ENCODE measurements at places on chromosomes 3 and 15.

- no peak for DNase-seq
Measured at GRCh38 chr3:70684701-70685100, 372.3 kb upstream of the MDFIC2 start.

- DNase-seq, result no peak
Measured at GRCh38 chr3:198051836-198052235, 91.8 kb downstream of the LMLN start.

GRCh38 chr3:11019116-11019819, 26.7 kb downstream of the SLC6A1 start:
- DNase-seq, result no peak

- no peak for DNase-seq
Measured at GRCh38 chr3:71701251-71701762, 23.9 kb downstream of the EIF4E3 start.

- no peak for DNase-seq
Measured at GRCh38 chr3:3196148-3196861, 16.8 kb upstream of the CRBN start.

GRCh38 chr3:33962396-33962795, 164.0 kb downstream of the PDCD6IP start:
- no peak for DNase-seq

GRCh38 chr3:149495581-149496125, 21.2 kb downstream of the TM4SF4 start:
- DNase-seq, result no peak

DNA sequence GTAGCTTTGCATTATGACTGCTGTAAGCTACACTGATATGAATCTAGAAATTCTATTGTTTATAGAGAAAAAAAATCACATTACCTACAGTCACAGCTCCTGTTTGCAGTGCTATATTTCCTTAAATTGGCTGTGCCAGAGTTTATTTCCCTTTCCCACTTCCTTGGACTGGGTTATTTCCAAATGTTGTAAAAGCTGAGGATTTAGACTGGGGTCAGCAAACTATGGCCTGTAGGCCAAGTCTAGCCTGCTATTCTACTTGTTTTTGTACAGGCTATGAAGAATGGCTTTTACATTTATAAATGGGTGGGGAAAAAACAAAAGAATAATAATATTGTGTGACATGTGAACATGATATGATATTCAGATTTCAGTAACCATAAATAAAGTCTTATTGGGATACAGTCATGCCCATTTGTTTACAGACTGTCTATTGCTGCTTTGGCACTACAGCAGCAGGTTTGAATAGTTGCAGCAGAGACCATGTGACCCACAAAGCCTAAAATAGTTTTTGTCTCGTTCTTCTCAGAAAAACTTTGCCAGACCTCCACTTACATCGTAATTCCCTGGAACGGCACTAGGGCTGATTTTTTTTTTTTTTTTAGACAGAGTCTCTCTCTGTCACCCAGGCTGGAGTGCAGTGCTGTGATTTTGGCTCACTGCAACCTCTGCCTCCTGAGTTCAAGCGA, 7.8 kb downstream of the GLDN start:
- no peak for DNase-seq

GRCh38 chr15:101152914-101153313, 98.9 kb downstream of the CHSY1 start:
- DNase-seq, result no peak

DNA sequence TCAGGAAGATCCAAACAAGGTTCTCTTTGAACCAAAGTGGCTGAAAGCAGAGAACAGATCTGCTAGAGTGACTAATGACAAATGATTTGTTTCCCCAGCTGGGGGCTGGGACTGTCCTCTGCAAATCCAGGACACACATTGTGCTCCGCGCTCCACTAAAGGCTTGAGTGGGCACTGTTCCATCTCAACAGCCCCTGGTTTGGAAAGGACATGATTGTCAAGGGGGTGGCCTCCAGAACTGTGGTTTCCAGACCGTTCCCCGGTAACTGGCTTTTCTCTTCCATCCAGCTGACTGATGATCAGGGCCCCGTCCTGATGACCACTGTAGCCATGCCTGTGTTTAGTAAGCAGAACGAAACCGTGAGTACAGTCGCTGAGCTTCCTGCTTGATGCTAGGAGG, 91.0 kb downstream of the LRTM1 start:
- DNase-seq, result no peak

DNA sequence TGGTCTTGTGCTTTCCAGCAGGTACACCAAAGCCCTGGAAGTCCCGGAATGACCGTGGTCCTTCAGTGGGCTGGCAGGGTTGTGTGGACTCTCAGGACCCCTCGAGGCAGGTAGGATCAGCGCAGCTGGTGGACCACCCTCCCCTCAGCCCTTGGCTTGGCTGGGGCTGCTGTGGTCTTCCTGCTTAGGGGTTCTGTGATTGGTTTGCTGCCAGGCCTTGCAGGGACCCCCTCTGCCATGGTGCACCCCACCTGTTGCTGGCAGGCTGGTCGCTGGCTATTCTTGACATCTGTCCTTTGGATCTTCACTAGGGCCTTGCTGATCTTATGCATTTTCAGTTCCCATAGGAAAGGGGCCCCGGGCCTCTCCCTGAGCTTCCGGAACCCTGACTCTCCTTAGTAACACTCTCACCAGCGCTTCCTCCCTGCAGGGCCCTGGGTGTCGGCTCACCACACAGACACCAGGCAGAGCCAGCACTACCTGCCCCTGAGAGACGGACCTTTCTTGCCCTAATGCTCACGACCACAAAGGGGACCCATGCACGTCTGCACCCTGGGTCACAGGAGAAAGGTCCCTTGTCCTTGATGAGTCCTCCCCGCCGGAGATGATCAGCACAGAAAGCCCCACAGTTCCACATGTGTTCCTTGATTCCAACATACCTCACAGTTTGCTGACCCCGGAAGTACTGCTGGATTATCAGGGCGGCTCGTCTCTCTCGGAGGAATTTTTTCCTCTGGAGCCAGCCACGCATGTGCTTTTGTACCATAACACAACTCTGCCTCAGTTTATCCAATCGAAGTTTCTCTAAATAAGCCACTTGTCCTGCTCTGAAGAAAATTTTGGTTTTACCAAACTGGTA, 51.7 kb downstream of the MYO5C start:
- DNase-seq, result no peak

- DNase-seq, result no peak
Measured at GRCh38 chr3:38992117-38992760, 59.5 kb downstream of the SCN11A start.

- DNase-seq, result no peak
Measured at GRCh38 chr3:45802146-45802545, 5.8 kb upstream of the SLC6A20 start.

DNA sequence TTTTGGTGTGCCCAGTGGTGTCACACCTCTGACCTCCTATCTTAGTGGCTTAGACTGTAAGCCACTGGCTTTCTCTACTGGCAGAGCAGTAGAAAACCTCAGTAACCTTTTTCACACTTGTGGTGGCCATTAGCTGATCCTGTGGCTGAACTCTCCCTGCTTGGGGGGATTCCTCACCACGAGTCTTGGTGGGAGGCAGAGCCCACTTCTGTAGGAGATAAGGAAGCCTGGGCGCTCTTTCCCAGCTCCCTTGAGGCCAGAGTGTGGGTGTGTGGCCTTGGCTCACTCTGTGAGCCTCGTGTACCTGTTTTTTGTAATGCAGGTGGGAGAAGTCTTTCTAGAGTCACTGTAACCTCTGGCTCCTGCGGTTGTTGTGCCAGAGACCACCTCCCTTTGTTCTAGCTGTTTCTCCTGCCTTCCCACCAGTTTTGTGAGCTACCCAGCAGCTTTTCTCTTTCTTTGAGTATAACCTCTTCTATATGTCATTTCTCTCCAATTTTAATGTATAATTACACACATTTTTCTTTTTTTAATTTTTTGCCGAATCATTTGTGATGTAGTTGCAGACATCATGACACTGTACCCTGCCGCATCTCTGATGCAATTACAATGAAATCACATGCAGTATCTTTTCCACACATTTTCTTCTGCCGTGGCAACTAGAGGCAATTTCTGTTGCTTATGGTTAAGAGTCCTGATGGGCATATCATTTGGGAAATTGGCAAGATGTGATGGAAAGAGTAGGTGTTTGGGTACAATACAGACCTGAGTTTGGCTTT, 13.8 kb downstream of the XCR1 start:
- no peak for DNase-seq

- DNase-seq, result no peak
Measured at GRCh38 chr15:81163961-81164800, 30.1 kb downstream of the CFAP161 start.

DNA sequence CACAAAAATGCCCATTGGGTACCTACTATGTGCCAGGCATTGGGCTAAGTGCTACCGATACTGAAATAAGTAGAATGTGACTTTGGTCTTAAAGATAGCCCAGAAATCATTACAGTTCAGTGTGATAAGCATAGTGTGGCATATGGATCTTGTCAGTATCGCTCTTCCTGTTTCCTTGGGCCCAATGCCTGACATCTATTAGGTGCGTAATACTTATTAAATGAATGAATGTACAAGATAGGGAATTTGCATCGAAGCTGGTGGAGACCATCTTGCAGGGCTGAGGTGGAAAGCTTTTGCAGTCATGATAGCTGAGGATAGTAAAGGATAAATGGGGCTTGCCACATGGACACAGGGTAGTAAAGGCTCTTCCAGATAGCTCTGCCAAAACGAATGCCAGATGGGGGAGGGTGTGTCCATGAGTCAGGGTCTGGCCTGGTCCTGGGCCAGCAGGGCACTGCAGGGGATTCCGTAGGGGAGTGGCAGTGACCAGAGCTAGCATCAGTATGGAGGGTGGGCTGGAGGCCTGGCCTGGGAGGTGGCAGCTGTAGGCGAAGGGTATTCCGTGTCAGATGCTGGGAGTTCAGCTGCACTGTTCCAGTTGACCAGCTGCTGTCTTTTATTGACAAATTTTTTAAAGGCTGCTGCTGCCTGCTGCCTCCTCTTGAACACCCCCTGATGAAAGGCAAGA, 23.5 kb downstream of the TSEN2 start:
- DNase-seq, result no peak
